ENCODE measurements at places on chromosomes 4 and X. TPM values are rescaled to one million over a fixed set of nuclear protein-coding genes. Genes with fewer than 3 reads are reported as not detected.

CCNQ gene
- 26.4 TPM for total RNA-seq

ZDHHC15 gene
- total RNA-seq, result 2.1 TPM

PFKFB1 gene
- total RNA-seq, result 1.8 TPM

RBM47 gene
- 26.0 TPM for total RNA-seq

CHIC2 gene
- 52.6 TPM for total RNA-seq

GPR78 gene
- not detected for total RNA-seq

POU3F4 gene
- not detected for total RNA-seq

GPC4 gene
- 13.2 TPM for total RNA-seq

DNA sequence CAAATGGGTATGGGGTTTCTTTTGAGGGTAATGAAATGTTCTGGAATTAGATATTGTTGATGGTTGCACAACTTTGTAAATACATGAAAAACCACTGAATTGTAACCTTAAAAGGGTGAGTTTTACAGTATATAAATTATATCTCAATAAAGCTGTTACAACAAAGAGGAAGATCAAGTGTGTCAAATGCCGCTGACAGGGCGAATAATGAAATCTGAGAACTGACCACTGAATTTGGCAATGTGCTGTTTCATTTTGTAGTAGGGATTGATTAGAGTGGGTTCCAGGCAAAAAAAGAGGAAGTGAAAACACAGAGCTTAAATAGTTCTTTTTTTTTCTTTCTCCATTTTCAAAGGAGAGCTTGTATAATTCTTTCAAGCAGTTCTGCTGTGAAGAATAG lies 161.1 kb upstream of the NAP1L5 start:
- H3K4me3 ChIP-seq, result no peak overlapping the region
- peak; percentile 11 for DNase-seq
- H3K27me3 ChIP-seq, result no peaks in the 10 kb centered on the region
- peaks cover 25% of the 10 kb centered on the region for H3K4me1 ChIP-seq
- H3K27ac ChIP-seq, result no peak overlapping the region

DNA sequence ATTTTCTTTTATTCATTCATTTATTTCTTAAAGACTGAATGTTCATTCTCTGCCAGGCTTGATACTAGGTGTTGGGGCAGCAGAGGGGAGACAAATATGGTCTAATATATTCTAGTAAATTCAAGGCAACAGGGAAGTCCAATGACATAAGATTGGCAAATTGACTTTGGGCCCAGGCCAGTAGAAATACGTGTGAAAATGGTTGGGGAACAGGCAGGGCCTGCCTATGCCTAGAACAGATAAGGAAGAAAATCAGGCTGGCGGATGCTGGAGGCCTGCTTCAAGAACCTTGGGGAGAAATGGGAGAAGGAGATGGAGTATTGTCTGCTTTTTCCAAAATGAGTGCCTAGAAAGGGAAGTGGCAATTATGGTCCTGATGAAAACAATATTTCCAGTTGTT lies 108.6 kb downstream of the RTL5 start:
- H3K27ac ChIP-seq, result no peak overlapping the region
- peaks cover 4% of the 10 kb centered on the region for H3K4me1 ChIP-seq
- no peak for DNase-seq
- H3K4me3 ChIP-seq, result no peak overlapping the region
- peaks cover 9% of the 10 kb centered on the region for H3K27me3 ChIP-seq

GRCh38 chrX:127404161-127404560 lies 584.6 kb downstream of the PRR32 start:
- H3K27ac ChIP-seq, result no peak overlapping the region
- H3K27me3 ChIP-seq, result no peaks in the 10 kb centered on the region
- H3K4me1 ChIP-seq, result no peaks in the 10 kb centered on the region
- DNase-seq, result no peak

GRCh38 chr4:95325665-95326064 lies 223.1 kb downstream of the UNC5C start:
- H3K27ac ChIP-seq, result no peak overlapping the region
- no peaks in the 10 kb centered on the region for H3K36me3 ChIP-seq
- H3K27me3 ChIP-seq, result no peaks in the 10 kb centered on the region
- H3K4me3 ChIP-seq, result no peak overlapping the region
- H3K4me1 ChIP-seq, result no peaks in the 10 kb centered on the region
- no peak for DNase-seq

GRCh38 chrX:127313635-127314034 lies 494.1 kb downstream of the PRR32 start:
- no peaks in the 10 kb centered on the region for H3K4me1 ChIP-seq
- H3K4me3 ChIP-seq, result no peak overlapping the region
- no peak overlapping the region for H3K27ac ChIP-seq
- no peak for DNase-seq
- H3K27me3 ChIP-seq, result no peaks in the 10 kb centered on the region
- no peaks in the 10 kb centered on the region for H3K36me3 ChIP-seq

DNA sequence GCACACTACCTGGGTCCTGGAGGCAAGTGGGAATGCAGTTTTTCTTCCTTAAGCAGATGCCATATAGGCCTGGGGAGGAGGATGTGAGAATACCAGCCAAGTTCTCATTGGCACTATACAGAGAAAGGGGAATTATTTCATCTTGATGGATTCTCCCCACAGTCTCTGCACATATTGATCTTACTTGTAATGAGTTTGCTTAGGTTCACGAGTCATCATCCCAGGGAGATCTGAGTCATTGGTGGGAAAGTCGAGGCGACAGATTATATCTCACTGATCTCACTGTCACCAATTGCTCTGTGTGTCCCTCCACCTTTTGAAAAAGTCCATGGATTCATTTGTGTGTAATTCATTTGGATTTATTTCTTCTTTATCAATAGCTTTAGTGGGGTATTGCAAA lies 156.8 kb downstream of the AR start:
- H3K4me3 ChIP-seq, result no peak overlapping the region
- no peak for DNase-seq
- H3K27ac ChIP-seq, result no peak overlapping the region
- H3K4me1 ChIP-seq, result peaks cover 6% of the 10 kb centered on the region

- H3K27ac ChIP-seq, result no peak overlapping the region
- H3K36me3 ChIP-seq, result no peaks in the 10 kb centered on the region
- no peak for DNase-seq
- H3K4me1 ChIP-seq, result no peaks in the 10 kb centered on the region
Measured at GRCh38 chr4:188374871-188375270, 235.6 kb downstream of the TRIML1 start.

DNA sequence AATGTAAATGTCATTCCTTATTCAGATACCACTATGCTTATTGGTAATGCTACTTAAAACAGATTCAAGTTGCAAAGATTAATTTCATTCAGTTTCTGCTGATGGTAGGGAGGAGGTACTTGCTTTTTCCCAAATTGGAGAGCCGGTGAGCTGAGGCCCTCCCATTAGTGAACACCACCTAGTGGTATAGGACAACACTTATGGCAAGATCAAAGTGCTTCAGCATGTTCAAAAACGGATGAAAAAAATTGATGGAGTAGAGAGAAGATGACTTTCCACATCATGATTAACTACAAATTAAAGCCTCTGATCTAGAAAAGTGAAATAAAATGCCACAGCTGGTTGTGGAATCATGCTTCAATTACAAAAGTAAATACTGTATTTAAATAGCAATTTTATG lies 112.9 kb downstream of the MBNL3 start:
- no peaks in the 10 kb centered on the region for H3K4me1 ChIP-seq
- H3K36me3 ChIP-seq, result no peaks in the 10 kb centered on the region
- H3K27me3 ChIP-seq, result no peaks in the 10 kb centered on the region
- H3K27ac ChIP-seq, result no peak overlapping the region
- no peak for DNase-seq

DNA sequence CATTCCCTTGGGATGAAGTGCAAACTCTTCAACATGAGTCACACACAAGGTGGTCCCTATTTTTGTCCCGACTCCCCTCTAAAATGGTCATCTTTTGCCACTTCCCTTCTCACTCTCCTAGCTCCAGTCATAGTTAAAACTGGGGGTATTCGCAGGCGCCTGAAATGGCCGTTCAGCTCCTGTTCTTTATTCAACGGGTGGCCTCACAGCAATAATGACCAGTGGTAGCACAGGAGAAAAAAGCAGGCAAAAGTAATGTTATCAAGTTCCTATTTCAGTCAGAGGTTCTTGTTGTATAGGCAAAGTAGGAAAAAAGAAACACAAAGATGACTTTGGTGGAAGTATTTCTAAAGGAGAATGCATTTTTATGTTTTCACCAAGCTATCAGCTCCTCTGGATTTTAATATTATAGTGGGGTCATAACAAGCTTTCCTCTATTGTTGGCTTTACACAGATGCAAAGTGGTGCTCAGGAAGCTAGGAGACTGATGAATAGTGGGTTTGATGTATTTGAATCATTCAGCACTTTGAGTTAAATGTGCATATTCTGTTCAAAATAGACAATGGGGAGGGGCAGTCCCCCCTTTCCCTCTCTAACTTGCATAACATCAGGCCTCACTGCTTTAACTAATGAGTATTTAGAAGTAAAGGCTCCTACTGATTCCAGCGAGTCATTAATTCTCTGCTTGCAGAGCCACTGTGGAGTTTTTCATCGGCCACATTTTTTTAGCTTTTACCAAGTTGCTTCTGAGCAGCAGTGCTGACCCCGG lies 171.2 kb upstream of the NDP start:
- no peak overlapping the region for H3K27ac ChIP-seq
- H3K36me3 ChIP-seq, result no peaks in the 10 kb centered on the region
- H3K4me3 ChIP-seq, result no peak overlapping the region
- DNase-seq, result no peak

GRCh38 chr4:165175879-165176278 lies 31.5 kb upstream of the KLHL2 start:
- H3K36me3 ChIP-seq, result no peaks in the 10 kb centered on the region
- no peaks in the 10 kb centered on the region for H3K27me3 ChIP-seq
- no peak for DNase-seq
- no peaks in the 10 kb centered on the region for H3K4me1 ChIP-seq
- no peak overlapping the region for H3K27ac ChIP-seq
- H3K4me3 ChIP-seq, result no peak overlapping the region

DNA sequence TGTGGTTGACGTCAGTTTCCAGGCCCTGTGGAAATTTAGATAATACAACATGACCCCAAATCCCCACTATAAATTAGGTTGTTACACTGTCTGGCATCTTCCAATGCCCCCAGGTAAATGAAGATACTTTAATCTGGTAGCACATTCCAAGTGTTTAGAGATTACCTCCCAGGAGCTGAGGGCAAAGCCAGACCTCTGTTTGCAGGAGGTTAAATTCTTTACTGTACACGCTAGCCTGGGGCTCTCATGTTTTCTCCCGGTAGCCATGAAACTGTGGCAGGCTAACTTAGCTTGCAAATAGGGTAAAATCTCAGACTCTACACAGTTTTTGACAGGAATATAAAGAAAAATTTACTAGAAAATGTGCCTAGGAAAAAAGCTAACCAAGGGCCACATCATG lies 450.0 kb downstream of the PDGFC start:
- H3K27ac ChIP-seq, result no peak overlapping the region
- H3K4me1 ChIP-seq, result no peaks in the 10 kb centered on the region
- H3K36me3 ChIP-seq, result no peaks in the 10 kb centered on the region
- no peaks in the 10 kb centered on the region for H3K27me3 ChIP-seq
- H3K4me3 ChIP-seq, result no peak overlapping the region

GRCh38 chrX:123731258-123731986 lies 1.4 kb downstream of the THOC2 start:
- no peaks in the 10 kb centered on the region for H3K4me1 ChIP-seq
- H3K4me3 ChIP-seq, result peak overlapping the region; percentile 80
- H3K36me3 ChIP-seq, result no peaks in the 10 kb centered on the region
- H3K27me3 ChIP-seq, result no peaks in the 10 kb centered on the region

DNA sequence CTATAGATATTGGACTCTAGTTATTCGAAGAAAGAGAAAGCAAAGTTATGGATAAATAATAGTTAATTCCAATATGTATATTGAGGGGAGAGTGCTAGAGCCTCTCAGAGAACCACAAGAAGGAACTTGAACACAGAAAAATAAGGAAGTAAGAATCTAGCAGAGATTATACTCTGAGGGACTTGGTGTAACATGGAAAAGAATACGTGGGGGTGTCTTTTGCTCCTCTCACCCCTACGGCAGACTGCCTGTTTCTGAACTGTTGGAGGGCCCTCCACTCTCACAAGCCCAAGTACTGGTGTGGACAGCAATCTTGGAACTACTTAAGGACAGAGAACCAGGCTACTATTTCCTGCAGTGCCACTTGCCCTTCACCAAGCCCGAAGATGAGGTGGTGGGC lies 1174.4 kb upstream of the PCDH10 start:
- no peak overlapping the region for H3K4me3 ChIP-seq
- DNase-seq, result no peak
- no peaks in the 10 kb centered on the region for H3K4me1 ChIP-seq
- no peaks in the 10 kb centered on the region for H3K36me3 ChIP-seq

GRCh38 chr4:103268746-103269145 lies 70.6 kb upstream of the CENPE start:
- H3K27ac ChIP-seq, result no peak overlapping the region
- no peak for DNase-seq
- no peaks in the 10 kb centered on the region for H3K27me3 ChIP-seq
- H3K36me3 ChIP-seq, result no peaks in the 10 kb centered on the region
- no peaks in the 10 kb centered on the region for H3K4me1 ChIP-seq

DNA sequence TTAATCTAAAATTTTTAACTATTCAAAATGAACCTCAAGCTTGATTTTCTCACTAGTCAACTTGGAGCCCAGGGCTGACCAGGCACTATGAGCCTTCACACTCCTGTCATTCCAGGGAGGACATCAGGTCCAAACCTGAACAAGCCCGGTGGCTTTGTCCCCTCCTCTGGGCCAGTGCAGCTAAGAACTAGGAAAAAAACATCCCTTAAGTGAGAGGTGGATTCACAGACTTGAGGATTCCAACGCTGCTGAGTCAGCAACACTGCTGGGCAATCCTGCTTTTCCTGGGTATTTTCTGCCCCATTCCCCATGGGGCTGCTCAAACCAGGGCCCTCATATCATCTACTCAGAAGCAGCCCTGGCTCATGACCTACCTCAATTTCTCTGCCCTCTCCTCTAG lies 4.0 kb downstream of the RNF212 start:
- no peak overlapping the region for H3K4me3 ChIP-seq
- no peaks in the 10 kb centered on the region for H3K36me3 ChIP-seq
- H3K4me1 ChIP-seq, result no peaks in the 10 kb centered on the region
- no peak overlapping the region for H3K27ac ChIP-seq

- no peaks in the 10 kb centered on the region for H3K36me3 ChIP-seq
Measured at GRCh38 chr4:156516698-156517097, 454.9 kb downstream of the PDGFC start.

GRCh38 chrX:48702032-48702431 lies 5.5 kb downstream of the SUV39H1 start:
- no peaks in the 10 kb centered on the region for H3K36me3 ChIP-seq
- no peaks in the 10 kb centered on the region for H3K4me1 ChIP-seq
- no peak overlapping the region for H3K4me3 ChIP-seq

DNA sequence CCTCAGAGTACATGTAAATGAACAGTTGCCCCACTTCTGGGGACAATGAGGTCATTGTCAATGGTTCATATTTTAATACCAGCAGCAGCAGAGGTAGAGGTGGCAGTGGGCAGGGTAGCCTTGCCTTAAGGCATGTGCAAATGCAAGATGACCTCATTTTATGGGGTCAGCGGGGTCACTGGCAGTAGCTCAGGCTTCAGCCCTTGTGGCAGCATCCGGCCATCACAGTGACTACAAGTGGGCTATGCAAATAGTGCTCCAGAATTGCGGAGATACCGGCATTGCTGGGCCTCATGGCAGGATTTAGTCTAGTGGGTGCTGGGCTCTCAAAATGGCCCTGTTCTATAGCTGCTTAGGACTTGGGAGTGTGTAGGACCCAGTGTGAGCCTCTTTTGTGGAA lies 144.7 kb downstream of the FAM47A start:
- H3K27me3 ChIP-seq, result no peaks in the 10 kb centered on the region
- H3K27ac ChIP-seq, result no peak overlapping the region
- H3K4me3 ChIP-seq, result no peak overlapping the region

Data from tibial nerve (tissue), 4 donors.